ENCODE measurements at places on chromosomes 1 and 21.

DNA sequence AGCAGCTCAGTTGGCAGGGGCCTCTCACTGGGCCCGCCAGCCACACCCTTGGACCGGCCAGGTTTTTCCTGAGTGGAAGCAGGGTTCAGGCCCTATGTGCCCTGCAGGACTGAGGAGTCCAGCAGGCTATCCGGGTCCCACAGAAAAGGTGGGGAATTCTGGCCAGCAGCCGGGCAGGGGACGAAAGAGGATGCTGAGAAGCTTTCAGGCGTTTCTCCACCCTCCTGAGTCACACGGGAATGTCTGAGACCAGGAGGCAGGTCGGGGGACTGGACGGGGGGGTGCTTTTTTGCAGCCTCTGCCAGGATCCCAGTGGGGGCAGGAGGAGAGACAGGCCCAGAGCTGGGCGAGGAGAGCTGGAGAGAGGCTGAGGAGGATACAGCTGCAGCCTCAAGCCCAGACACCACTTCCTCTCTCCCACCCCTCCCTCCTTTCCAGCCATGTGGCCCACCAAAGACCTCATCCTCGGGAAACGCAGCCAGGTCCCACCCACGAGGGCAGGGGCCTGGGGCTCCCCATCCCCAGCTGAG, 105.4 kb downstream of the SPSB1 start:
- DNase-seq = no peak

DNA sequence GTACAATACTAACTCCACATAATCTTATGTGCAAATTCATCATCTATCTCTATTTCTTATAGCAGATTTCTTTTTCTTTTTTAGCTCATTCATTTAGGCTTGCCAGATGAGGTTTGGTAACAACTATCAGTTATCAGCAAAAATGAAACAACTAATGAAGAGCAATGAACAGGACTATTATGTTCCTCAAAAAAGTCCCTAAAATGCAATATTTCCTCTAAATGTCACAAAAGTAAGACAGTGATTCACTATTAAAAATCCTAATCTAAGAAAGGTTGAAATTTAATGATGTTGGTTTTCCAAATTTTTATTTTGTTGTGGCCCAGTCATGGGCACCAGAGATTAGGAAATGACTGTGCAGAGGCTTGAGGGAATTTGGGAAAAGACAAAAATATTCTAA, 135.3 kb downstream of the PPIAL4G start:
- no peak for DNase-seq

- DNase-seq = no peak
Measured at GRCh38 chr1:109821221-109821669, 57.5 kb upstream of the EPS8L3 start.

GRCh38 chr1:33191731-33192275, 10.0 kb upstream of the TRIM62 start:
- no peak for DNase-seq

- no peak for DNase-seq
Measured at GRCh38 chr1:50352428-50352827, 70.8 kb downstream of the DMRTA2 start.

GRCh38 chr1:29691499-29691898, 455.2 kb downstream of the PTPRU start:
- no peak for DNase-seq

DNA sequence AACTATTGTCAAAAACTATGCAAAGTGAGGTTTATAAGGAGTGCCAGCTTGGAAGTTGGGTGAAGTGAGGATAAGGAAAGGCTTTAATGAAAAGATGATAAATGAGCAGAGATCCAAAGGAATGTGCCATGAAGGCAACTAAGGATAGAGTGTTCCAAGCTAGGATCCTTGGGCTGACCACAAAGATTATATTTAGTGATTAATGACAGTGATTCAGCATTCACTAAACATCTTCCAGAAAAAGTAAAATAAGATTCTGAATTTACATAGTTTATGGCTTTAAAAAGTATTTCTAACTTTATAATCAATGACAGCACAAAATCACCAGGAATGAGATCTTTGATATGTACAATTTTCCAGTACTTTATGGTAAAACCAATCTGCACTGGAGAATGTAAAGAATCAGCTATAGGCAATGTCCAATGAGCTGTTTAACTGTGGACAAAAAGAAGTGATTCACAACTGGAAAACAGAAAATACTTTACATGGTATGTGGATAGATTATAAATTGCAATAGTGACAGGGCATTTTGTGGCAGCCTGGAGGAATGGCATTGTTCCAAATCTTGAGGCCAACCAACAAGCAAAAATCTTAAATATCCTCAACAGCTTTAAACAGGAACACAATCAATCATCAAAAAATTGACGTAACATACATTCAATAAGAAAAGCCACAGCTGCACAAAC, 91.2 kb upstream of the KCTD3 start:
- DNase-seq = no peak

- no peak for DNase-seq
Measured at GRCh38 chr1:18463984-18464664, 16.6 kb upstream of the KLHDC7A start.

- DNase-seq = no peak
Measured at GRCh38 chr1:180213401-180214170, 16.5 kb upstream of the LHX4 start.

GRCh38 chr1:53183095-53183990, 13.3 kb upstream of the CPT2 start:
- no peak for DNase-seq

GRCh38 chr1:169741666-169742394, 8.0 kb upstream of the SELE start:
- DNase-seq = no peak
